ENCODE measurements at places on chromosomes 3 and 15. TPM values are rescaled to one million over a fixed set of nuclear protein-coding genes. Genes with fewer than 3 reads are reported as not detected.
A peak's percentile ranks its signal among the peaks of the same experiment; 100 is the strongest.

DNA sequence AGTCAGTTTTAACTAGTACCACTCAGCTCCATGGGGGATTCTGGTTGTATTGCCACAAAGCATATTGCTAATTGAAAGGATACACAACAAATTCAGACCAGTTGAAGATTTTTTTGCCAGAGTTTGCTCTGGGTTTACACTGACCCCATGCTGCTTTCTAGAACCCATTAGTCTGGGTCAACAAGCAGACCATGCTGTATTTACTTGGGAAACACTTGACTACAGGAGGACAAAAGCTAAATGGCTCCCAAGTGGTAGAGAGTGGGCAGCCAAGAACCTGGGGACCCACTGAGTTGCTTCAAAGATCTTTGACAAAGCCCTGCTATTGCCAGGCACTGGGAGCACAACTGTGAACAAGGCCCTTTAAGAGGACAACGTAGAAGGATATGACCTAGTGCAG, 86.8 kb upstream of the PSMD6 start:
- H3K4me3 ChIP-seq = no peak overlapping the region
- DNase-seq = no peak
- no peaks in the 10 kb centered on the region for H3K27me3 ChIP-seq
- H3K4me1 ChIP-seq = no peaks in the 10 kb centered on the region
- H3K36me3 ChIP-seq = no peaks in the 10 kb centered on the region

DNA sequence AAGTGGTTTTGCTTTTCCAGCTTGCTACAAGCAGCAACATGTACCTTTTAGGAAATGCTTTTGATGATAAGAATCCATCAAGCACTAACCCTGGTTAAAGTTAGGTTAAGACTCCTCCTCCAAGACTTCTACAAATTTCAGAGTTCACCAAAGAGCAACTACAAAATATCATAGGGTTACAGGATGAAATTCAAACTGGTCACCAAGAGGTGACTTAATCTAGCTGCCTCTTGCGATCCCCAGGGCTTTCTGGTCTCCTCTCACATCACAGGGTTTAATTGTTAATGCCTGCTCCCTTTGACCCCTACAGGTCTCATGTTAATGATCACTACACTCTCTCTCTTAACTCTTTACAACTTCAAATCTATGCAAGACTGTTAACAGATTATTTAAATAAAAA, 66.5 kb downstream of the DPH6 start:
- H3K27ac ChIP-seq = peak overlapping the region; percentile 88
- H3K36me3 ChIP-seq = no peaks in the 10 kb centered on the region
- peaks cover 64% of the 10 kb centered on the region for H3K4me1 ChIP-seq

- H3K4me1 ChIP-seq = peaks cover 25% of the 10 kb centered on the region
- H3K27ac ChIP-seq = no peak overlapping the region
- DNase-seq = no peak
- H3K36me3 ChIP-seq = peaks cover 3% of the 10 kb centered on the region
- no peak overlapping the region for H3K4me3 ChIP-seq
Observed at GRCh38 chr15:29776859-29777258, 45.4 kb downstream of the TJP1 start.

The CALML4 gene
- 1.2 TPM for total RNA-seq

- peak within 1 kb of the TSS; percentile 99 for H3K27ac ChIP-seq
- peak; percentile 94 for DNase-seq
- no peaks in the 10 kb centered on the region for H3K27me3 ChIP-seq
- H3K4me1 ChIP-seq = peaks cover 14% of the 10 kb centered on the region
- peak within 1 kb of the TSS; percentile 89 for H3K4me3 ChIP-seq
- no peaks in the 10 kb centered on the region for H3K36me3 ChIP-seq
Observed at GRCh38 chr3:33717866-33718594, at the start of gene CLASP2. Gene CLASP2, minus strand, starts transcription at chr3:33718254. Its CDS starts 252 bp downstream, at chr3:33718002.

The RBMS3 gene
- 17.5 TPM for total RNA-seq

DNA sequence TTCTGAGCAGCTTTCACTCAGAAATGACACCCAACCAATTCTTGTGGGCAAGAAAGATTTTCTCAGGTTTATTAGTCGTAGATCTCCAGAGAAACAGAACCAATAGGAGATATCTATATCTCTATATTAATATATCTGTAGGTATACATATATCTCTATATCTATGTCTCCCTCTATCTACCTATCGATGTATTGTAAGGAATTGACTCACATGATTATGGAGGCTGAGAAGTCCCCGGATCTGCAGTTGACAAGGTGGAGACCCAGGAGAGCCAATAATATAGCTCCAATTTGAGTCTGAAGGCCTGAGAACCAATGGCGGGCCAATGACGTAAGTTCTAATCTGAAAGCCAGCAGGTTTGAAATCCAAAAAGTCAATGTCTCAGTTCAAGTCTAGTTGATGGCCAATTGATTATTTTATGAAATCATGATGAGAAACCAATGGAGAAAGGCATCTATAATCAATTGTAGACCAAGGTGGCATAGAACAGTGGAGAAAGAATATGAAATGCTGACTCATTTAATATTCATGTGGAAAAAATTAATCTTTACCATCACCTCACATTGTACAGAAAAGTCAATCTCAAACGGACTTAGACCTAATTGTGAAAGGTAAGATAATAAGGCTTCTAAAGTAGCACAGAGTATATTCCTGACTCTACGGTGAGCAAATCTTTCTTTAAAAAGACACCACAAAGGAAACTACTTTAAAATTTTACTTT, 65.6 kb upstream of the CHRNA7 start:
- H3K4me3 ChIP-seq = no peak overlapping the region
- H3K27me3 ChIP-seq = no peaks in the 10 kb centered on the region
- H3K36me3 ChIP-seq = no peaks in the 10 kb centered on the region
- H3K4me1 ChIP-seq = no peaks in the 10 kb centered on the region
- H3K27ac ChIP-seq = no peak overlapping the region
- DNase-seq = no peak

DNA sequence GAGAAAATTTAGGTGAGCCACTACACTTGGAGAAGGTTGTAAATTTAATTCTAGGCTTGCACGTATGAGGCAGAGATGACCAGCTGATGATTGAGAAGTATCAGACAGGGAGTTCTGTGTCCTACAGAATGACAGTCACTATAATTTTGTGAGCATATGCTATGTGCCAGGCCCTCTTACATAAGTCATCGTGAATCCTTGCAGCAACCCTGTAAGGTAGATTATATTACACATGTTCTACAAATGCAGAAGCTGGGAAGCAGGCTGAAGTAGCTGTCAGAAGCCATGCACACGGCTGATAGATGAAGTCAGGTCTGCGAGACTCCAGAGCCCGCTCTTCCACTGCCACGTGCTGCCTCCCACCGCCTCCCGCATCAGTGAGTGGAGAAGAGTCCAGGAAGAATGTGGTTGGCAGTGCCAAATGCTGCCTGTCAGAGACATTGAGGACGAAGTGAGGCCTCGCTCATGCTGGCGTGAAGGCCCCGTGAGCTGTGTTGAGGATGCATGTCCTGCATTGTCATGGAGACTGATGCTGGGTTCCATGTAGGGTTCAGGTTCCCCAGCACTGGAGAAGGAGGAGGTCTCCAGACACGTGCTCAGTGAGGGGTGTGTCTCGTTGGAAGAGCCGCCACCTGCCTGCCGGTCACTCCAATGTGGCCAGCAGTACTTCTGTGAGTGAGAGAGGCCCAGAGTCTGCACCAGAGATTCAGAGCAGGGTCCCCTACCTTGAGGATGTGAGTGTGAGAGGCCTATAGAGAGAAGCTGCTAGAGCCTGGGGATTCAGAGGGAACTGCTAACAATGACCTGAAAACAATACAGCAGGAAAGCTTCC, 123.3 kb upstream of the PLXNA1 start:
- H3K27me3 ChIP-seq = no peaks in the 10 kb centered on the region
- no peak overlapping the region for H3K27ac ChIP-seq
- no peak overlapping the region for H3K4me3 ChIP-seq

DNA sequence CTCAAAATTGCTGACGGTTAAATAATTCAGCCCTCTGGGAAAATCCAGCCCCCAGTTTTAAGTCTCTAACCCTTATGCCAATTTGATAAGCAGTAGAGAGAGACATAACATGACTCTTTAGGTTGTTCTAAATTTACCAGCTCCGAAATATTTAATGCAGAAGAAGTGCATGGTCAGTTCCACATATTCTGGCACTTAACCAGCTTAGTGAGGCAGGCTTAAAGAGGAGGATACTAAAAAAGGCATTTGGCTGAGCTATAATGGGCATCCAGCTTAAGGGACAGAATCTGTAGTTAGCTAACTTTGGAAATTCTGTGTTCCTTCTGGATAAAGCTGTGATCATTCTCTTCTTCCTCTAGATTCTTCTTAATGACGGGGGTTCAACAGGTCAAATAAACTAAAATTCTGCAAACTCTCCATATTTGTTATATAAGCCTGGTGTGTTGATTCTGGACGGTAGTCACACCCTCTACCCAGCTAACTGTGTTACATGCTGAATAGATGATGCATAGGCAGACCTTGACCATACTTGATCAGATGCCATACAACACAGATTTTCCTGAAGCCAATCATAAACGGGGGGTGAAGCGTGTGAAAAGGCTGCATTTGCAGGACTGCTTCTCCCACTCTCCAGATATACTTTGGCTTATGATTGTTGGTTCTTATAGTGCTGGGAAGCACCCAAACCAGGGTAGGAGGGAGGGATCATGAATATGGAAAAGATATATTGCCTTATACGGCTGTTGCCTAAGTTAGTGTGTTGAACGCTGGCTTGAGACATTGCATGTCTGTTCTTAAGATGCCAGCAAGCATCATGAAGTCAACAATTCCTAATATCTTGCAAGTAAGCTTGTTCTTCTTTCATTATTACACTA, 118.4 kb downstream of the FGF12 start:
- peak; percentile 9 for DNase-seq
- H3K27me3 ChIP-seq = no peaks in the 10 kb centered on the region
- H3K36me3 ChIP-seq = no peaks in the 10 kb centered on the region
- no peak overlapping the region for H3K27ac ChIP-seq
- no peak overlapping the region for H3K4me3 ChIP-seq
- H3K4me1 ChIP-seq = no peaks in the 10 kb centered on the region

GRCh38 chr15:44501768-44502366, 35.1 kb upstream of the EIF3J start:
- H3K4me3 ChIP-seq = no peak overlapping the region
- H3K27me3 ChIP-seq = no peaks in the 10 kb centered on the region
- no peak overlapping the region for H3K27ac ChIP-seq
- H3K4me1 ChIP-seq = no peaks in the 10 kb centered on the region
- H3K36me3 ChIP-seq = peaks cover 44% of the 10 kb centered on the region

DNA sequence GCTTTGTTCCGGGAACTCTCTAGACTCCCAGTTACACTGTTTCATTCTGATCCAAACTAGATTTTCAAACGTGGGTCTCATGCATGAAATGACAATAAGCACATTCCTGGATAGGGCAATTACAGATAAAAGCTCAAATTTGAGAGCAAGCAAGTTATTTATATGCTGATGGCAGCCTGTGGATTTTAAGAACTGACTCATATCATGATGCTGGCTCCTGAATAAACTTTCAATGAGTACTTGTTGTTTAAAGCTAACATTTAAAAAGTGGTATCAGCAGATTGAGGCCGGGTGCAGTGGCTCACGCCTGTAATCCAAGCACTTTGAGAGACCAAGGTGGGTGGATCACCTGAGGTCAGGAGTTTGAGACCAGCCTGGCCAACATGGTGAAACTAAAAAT, 66.6 kb downstream of the LEO1 start:
- no peak overlapping the region for H3K4me3 ChIP-seq
- H3K27me3 ChIP-seq = no peaks in the 10 kb centered on the region
- no peak for DNase-seq
- H3K4me1 ChIP-seq = no peaks in the 10 kb centered on the region
- H3K36me3 ChIP-seq = peaks cover 28% of the 10 kb centered on the region
- peak overlapping the region; percentile 14 for H3K27ac ChIP-seq

DNA sequence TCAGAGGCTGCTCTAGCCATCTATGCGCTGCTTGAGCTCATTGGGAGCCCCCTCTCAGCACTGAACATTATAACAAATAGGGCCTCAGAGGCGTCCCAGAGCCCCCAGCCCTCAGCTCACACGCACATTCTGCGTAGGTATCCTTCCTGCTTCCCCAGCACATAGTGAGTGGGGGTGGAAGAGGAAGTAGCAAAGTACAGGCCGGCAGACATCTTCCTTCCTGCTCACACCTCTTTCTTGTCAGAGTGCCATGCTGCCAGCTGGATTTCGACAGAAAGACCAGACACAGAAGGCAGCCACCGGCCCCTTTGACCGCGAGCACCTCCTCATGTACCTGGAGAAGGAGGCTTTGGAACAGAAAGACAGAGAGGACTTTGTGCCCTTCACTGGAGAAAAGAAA, 16.6 kb downstream of the TMOD2 start:
- H3K36me3 ChIP-seq = no peaks in the 10 kb centered on the region
- no peaks in the 10 kb centered on the region for H3K4me1 ChIP-seq
- no peak for DNase-seq
- H3K27me3 ChIP-seq = no peaks in the 10 kb centered on the region
- H3K4me3 ChIP-seq = no peak overlapping the region

The BCHE gene
- total RNA-seq = 6.3 TPM

- H3K4me3 ChIP-seq = no peak overlapping the region
- DNase-seq = peak; percentile 52
- peaks cover 7% of the 10 kb centered on the region for H3K4me1 ChIP-seq
- peaks cover 25% of the 10 kb centered on the region for H3K36me3 ChIP-seq
- peak overlapping the region; percentile 92 for H3K27ac ChIP-seq
- no peaks in the 10 kb centered on the region for H3K27me3 ChIP-seq
Observed at GRCh38 chr15:68177742-68178141, 27.4 kb downstream of the CALML4 start.

GRCh38 chr15:73941871-73942635, 15.8 kb downstream of the LOXL1 start:
- H3K36me3 ChIP-seq = no peaks in the 10 kb centered on the region
- peak overlapping the region; percentile 4 for H3K27ac ChIP-seq
- peaks cover 41% of the 10 kb centered on the region for H3K4me1 ChIP-seq
- H3K27me3 ChIP-seq = no peaks in the 10 kb centered on the region
- H3K4me3 ChIP-seq = no peak overlapping the region

DNA sequence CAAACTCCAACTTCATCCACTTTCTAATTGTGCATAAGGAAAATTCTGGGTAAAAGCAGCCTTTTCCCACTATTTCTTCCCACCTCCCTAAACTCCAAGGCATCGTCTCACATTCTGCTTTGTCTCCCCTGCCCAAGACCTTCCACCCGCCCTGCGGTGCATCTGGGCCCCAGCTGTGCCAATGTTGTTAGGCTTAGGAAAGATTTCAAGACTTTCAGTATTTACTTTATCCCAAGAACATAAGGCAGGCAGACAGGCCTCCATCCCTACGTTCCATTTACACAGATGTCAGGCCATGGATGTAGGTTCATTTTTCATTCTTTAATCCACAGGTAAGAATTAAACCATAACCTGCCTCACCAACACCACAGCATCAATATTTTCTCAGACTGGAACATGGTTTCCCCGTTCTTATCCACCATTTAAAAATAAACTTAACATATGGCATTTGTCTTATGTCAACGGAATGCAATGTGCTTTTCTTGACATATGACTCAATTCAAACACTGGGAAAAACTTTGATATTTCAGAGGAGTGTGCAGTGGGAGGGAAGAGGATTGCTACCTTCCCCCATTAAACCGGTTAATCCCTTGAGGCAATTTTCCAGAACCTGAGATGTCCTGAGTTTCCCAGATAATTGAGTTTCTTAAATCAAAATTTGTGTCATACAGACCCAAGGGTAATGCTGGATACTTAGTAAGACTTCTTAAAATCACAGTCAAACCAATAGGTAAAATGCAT, 238.0 kb upstream of the LRIG1 start:
- H3K4me3 ChIP-seq = no peak overlapping the region
- no peaks in the 10 kb centered on the region for H3K36me3 ChIP-seq
- no peak for DNase-seq
- H3K27me3 ChIP-seq = no peaks in the 10 kb centered on the region
- no peak overlapping the region for H3K27ac ChIP-seq
- H3K4me1 ChIP-seq = no peaks in the 10 kb centered on the region

Data from cardiac muscle cell (in vitro differentiated cells and primary cell).